Renal pelvis (tissue), 12 donors: ENCODE measurements at places on chromosomes 2 and 18. TPM values are rescaled to one million over a fixed set of nuclear protein-coding genes. Genes with fewer than 3 reads are reported as not detected.

Gene ALKAL2
- 6.1 TPM for polyA plus RNA-seq

Gene POTEJ
- polyA plus RNA-seq: not detected

Gene C2orf80
- 0.27 TPM for polyA plus RNA-seq

Gene TBR1
- polyA plus RNA-seq: not detected

Gene GLI2
- polyA plus RNA-seq: 13.4 TPM

Gene LYPD1
- polyA plus RNA-seq: 76.5 TPM

Gene IRS1
- 12.6 TPM for polyA plus RNA-seq

Gene CNGA3
- not detected for polyA plus RNA-seq
